ENCODE measurements at places on chromosomes 7 and 10. TPM values are rescaled to one million over a fixed set of nuclear protein-coding genes. Genes with fewer than 3 reads are reported as not detected.
A peak's percentile ranks its signal among the peaks of the same experiment; 100 is the strongest.

GRCh38 chr10:87862679-87863052 lies 667 bp downstream of the KLLN start:
- H3K36me3 ChIP-seq, result no peaks in the 10 kb centered on the region
- peak overlapping the region; percentile 94 for H3K4me3 ChIP-seq
- peak overlapping the region; percentile 99 for H3K27ac ChIP-seq
- H3K4me1 ChIP-seq, result no peaks in the 10 kb centered on the region

- DNase-seq, result no peak
- no peak overlapping the region for H3K4me3 ChIP-seq
- H3K27ac ChIP-seq, result no peak overlapping the region
- no peaks in the 10 kb centered on the region for H3K27me3 ChIP-seq
- H3K4me1 ChIP-seq, result no peaks in the 10 kb centered on the region
- no peaks in the 10 kb centered on the region for H3K36me3 ChIP-seq
Measured at GRCh38 chr7:69708857-69709256, 110.6 kb downstream of the AUTS2 start.

DNA sequence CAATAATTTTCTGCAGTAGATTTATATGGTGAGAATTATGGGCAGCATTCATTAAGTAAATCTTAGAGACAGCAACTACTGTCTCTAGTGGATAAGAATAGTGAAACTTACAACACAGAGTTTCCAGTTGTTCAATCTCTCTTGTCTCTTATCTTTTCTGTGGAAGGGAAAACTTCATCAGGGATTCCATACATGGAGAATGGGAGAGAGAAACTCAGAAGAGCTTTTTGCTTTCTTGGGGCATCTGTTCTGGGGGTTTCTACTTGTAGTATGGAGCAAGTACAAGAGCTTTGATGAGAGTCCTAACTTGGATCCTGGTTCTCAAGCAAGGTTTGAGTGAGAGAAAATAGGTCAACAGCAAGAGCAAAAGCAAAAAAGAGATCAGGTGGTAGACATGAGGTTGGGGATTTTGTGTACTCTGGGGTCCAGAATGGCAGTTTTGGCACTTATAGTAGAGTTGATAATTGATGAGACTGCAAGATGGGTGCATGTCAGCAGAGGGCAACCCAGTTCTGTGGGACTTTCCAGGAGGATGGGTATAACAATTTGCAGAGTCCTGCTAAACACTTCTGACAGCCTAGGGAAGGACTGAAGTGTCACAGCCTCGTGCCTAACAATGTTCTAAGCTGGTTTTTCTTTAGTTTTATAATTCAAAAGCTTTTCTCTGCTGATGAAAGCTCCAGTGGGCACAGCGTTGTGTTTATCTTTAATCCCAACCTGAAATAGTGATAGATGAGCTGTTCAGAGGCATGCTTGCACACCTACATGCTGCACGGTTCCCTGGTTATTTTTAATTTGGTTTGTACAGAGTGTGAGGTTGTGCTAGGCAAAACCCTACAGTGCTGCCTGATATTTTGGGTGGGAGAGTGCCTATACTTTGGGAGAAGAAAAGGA lies 32.0 kb upstream of the STRIP2 start:
- no peak for DNase-seq
- H3K4me1 ChIP-seq, result no peaks in the 10 kb centered on the region
- H3K4me3 ChIP-seq, result no peak overlapping the region
- H3K36me3 ChIP-seq, result peaks cover 10% of the 10 kb centered on the region
- no peak overlapping the region for H3K27ac ChIP-seq

The C10orf67 gene
- total RNA-seq, result not detected

All from thoracic aorta (tissue), 2 donors.